ENCODE measurements at places on chromosomes 7 and 10.

DNA sequence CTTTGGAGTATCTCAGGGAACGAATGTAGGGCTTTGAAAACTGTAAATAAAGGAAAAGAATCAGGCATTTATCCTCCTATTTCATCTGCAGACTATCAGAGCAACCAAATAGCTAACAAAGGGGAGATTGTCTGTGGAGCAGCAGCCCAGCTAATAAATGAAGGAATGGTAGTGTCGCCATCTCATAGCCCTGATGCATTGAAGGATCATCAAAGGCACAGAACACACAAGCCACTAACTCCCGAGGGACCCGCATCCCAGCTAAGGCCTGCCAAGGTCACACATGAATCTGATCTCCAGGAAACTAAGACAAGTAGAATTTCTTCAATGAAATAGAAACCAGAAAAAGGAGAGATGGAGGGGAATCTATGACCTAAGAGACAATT is 38.2 kb downstream of the CALML5 start:
- no peak for DNase-seq

DNA sequence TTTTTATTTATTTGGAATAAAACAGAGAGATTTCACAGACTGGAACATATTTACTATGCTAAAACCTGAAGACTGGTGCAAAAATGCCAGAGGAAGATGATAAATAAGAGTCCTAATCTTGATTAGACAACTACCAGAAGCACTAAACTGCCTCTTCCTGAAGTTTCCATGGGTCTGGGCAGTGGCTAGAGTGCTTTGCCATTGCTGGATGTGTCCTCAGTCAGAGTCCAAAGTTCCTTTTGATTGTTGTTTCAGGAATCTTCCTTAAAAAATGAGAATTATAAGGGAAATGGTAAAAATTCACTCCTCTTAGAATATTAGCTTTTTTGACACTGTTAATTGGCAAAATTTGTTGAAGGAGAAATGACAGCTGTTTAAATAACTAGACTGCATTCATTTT is 86.3 kb upstream of the AHR start:
- DNase-seq = no peak

DNA sequence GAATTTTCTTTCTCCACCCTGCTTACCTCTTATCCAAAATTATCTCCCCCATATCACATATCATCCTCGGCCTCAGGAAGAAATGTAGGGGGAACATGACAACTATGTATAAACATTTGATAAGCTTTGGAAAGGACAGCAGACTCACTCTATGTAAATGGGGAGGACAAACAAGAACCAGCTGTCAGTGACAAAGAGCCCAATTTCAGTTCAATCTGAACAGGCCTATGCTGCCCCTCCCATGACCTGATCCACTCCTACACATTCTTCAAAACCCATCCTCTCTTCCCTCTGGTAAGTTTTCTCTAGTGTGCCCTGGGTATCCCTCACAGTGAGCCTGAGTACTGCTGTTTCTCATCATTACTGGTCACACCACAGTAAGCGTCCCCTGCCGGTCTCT is 20.8 kb downstream of the FZD9 start:
- no peak for DNase-seq

DNA sequence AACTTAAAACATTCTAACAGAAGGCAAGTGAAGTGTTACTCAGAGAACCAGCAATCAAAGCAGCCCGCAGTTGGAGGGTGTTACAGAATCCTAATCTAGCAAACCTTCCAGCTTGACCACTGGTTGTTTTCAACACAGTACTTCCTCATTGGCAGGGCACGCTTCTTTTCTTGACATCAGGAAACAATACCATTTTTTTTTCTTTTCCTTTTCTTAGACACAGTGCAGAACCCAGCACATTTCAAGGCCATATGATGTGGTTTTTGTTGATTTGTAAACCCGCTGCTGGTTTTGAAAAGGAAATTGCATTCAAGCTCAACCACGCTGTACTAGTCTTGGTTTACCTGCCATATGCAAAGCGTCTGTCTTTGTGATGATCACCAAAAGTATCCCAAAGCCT is 33.4 kb downstream of the RHOBTB1 start:
- DNase-seq = no peak

DNA sequence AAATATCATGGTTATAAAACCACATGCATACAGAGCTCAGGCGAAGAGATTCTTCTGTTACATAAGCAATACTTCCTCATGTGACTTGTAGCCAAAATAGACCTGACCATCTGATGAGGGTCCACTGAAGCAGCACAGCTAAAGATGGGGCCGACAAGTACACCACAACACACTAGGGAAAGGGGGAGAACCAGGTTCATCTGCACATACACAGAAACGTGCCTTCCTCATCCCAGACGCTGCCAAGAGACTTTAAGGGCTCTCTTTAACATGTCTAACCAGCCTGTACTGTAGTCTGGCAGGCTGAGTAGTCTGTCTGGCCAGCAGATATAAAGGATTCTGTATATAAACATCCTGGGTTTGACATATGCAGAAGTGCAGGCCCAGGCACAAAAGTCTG is 30.3 kb downstream of the ERCC6 start:
- DNase-seq = no peak

GRCh38 chr7:121069346-121070100 is 81.0 kb downstream of the CPED1 start:
- DNase-seq = no peak

- DNase-seq = no peak
Measured at GRCh38 chr10:89815049-89815853, 113.9 kb downstream of the KIF20B start.

Measured in effector CD4-positive, alpha-beta T cell (primary cell).